T-cell (primary cell): ENCODE measurements at places on chromosomes 11 and 22. TPM values are rescaled to one million over a fixed set of nuclear protein-coding genes. Genes with fewer than 3 reads are reported as not detected.

OSBP2 gene
- 2.1 TPM for total RNA-seq

C11orf16 gene
- total RNA-seq, result not detected

- DNase-seq, result no peak
These were observed 55.2 kb downstream of the ST3GAL4 start for GRCh38 chr11:126410649-126411048.

RFPL2 gene
- 1.3 TPM for total RNA-seq

CDC42BPG gene
- total RNA-seq, result 10.5 TPM

DNA sequence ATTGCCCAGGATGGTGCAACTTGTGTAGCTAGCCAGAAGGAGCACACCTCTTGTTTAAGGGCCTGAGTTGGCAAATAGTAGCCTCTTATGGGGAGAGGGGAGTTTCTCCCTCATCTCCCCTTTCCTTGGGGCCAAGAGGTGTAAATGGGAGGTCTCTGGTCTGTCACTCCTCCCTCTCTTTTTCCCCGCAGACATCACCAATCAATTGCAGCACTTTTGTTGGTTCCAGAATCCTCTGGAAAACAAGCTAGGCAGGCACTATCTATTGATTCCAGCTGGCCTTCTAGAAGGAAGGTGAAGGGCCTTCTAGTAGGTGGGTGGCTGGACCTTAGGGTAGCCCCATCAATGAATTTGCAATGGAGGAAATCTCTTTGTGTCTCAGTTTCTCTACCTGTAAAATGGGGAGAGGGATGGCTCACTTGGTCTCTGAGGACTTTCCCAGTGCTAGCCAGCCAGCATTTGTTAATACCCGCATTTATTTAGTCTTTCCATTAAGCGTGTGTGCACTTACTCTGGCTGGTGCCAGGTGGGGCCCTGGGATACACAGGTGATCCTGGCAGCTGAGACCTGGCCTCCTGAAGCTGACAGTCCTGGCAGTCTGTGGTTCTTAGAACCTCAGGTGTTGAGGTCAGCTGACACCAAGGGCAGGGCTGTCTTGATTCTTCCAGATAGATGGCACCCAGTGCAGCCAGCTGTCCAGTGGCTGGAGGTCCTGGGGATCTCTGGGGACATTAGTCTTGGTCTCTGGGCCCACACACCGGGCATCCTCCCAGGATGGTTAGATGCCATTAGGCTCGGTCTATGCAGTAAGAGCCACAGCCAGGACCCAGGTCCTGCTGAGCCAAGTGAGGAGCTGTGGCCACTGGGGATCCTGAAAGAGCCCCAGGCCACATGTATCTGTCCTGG, 51.7 kb downstream of the TSPAN18 start:
- no peak for DNase-seq

GLB1L3 gene
- 1.9 TPM for total RNA-seq

DNA sequence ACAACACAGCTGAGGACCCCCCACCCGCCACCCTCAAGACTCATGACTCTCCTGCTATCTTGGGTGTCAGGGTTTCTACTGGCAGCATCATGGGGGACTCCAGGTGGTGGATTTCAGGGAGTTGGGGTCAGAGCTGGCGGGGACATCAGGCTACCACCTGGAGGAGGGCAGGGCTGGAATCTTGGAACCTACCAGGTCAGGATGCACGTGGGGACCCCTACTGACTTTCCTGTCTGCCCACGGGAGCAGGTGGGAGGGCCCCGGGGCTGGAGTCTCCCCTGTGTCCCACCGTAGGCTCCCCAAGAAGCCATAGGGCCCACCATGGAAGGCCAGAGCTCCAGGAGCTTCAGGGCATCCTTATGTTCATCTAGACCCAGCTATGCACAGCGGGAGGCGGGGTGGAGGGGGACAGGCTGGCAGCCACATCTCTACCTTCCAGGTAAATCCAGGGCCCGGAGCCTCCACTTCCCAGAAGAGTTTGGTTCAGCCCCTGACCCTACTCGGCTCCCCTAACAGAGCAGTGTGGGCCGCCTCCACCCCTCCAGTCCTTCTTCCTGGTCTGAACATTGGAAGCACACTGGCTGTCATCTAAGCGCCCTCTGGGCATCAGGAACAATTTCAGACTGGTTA, 10.0 kb downstream of the SLC37A2 start:
- DNase-seq, result no peak

- no peak for DNase-seq
These were observed 1.9 kb upstream of the ROBO4 start for GRCh38 chr11:124899383-124900145.

ANO5 gene
- total RNA-seq, result not detected
